HuH-7.5 (cell line): ENCODE measurements at places on chromosomes 11 and 22.
A peak's percentile ranks its signal among the peaks of the same experiment; 100 is the strongest.

GRCh38 chr11:56950510-56950909 lies 38.2 kb upstream of the OR5AK2 start:
- no peak for DNase-seq

- no peak for DNase-seq
Measured at GRCh38 chr11:21861314-21861713, 331.6 kb upstream of the ANO5 start.

GRCh38 chr11:86442827-86443226 lies 68.1 kb downstream of the CCDC81 start:
- no peak for DNase-seq

DNA sequence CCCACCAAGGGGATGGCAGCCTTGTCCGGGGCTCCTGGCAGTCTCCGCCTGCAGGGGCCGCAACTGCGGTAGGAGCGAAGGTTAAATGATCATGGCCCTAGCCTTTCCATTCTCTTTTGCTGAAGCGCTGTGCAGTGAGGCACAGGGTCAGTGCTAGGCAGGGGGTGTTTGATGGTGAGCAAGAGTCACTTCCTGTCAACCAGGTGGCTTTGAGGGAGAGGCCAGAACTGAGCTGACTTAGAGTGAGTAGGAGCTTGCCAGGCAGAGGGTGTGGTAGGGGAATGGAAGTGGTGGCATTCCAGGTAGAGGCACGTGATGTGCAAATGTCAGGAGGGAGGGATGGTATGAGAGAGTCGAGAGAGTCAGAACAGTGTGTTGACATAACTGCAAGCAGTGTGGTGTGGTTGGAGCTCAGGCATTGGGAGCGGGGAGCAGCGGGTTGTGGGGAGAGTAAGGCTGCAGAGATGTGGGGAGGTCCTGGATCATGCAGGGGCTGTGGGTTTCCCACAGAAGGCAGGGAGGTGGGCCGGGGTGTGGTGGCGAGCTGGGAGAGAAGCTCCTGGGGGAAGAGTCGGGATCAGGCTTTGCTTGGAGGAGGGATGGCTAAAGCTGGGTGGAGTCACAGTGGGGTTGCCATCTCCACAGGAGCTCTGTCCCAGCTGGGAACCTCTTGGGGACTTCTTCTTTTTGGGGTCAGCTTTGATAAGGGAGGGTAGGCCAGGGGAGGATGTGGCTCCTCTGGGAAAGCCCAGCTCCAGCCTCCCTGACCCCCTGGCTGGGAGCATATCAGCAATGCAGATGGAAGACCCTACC lies 33.3 kb downstream of the AMPD3 start:
- DNase-seq, result no peak

GRCh38 chr11:78261828-78262227 lies 73.1 kb downstream of the USP35 start:
- no peak for DNase-seq

DNA sequence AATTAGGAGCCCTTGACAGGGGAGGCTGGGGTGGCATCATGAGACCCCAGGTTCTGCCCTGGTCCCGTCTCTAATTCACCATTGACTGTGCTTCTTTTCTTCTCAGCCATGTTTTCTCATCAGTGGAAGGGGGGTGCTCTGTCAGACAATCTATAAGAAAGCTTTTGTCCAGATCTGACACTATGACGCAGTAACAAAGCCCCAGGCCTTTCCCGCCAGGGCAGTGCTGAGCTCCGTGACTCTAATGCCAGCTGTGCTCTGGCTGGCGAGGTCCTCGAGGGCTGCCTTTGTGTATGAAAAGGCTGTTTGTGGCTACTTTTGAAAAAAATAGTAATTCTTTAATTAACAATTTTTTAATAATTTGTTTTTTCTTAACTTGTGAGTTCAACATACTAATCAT lies 3.2 kb downstream of the CD6 start:
- DNase-seq, result no peak

DNA sequence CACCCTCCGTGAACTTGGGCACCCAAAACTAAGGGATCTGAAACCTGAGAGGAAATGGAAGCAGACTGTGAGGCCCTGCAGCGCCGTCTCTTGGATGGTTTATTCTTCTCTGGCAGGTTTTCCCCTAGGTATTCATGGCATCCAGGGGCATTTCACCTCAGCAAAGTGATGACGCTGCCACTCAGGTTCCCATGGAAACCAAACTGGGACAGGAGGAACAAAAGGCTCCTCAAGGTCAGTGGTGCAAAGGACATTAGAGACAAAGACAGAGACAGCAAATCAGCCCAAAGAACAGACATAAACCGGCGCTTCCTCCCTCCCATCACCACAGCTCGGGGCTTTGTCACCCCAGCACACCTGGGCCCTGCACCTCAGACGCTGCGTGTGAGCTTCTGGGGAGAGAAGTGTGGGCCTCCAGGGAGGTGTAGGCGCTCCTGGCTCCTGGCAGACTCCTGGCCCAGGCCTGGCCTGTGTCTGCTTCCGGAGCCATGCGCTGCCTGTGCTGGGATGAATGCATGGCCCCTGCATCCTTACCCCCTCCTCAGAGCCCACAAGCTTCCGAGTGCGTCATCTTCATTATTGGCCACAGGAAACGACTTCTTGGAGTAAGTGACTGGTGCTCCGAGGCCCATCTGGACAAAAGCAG lies 5.9 kb downstream of the TP53AIP1 start:
- DNase-seq, result no peak

- no peak for DNase-seq
Measured at GRCh38 chr11:105466582-105467228, 143.2 kb upstream of the GRIA4 start.

DNA sequence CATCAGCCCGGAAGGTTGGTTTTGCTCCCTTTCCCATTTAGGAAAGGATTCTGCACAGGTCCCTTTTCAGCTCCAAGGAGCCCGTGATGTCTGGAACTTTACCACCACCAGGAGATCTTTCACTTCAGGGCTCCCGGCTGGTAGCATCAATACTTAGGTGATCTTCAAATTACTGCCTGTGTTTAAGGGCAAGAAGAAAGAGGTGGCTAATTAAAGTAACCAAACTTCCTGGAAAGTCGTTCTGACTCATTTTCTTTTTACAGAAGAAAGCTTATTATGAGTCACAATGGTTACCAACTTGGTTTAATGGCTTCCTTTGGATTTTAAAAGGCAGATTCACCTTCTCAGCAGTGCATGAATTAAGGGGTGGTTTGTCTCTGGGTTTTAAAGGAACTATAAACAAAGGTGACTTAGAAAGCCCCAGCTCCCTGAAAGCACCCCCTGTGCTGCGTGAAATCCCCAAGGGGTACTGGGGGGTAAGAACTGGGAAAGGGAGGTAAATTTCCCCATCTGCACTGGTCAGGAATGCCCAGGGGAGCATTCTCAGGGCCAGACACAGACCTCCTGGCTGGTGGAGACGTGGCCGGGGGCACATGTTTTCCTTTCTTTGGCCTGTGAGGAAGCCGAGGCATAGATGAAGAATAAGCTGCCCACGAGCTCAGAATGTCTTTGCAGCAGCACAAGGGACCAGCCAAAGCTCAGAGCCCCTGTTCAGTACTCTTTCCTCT lies 8.8 kb downstream of the POU2F3 start:
- no peak for DNase-seq

DNA sequence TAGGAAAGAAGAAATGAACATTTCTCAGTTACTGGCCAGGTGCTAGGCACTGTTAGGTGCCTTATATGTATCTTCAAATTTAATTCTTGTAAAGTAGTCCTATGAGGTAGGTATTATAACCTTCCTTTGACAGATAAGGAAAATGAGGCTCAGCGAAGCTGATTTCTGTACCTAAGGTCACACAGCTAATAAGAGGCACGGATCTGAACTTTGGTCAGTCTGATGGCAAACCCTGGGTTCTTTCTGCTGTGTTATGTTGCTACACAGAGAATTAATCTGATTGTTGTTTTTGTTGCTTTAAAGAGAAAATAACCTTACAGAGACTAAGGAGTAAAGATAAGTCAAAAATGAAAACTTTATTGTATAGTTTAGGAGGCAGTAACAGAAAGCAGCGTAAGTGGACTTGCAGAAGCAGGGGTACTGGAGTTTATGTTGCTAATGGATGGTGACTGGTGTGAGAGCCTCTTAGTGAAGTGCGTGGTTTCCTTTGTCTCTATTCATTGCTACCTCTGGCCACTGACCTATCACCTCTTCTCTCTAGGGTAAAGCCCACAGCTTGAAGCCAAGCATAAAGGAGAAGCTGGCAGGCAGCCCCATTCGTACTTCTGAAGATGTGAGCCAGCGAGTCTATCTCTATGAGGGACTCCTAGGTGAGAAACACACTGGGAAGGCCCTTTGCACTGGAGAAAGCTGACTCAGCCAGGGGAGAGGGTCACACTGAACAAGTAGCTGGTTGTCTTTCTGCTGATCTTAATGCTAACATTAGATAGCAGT lies 38.3 kb downstream of the MADD start:
- DNase-seq, result no peak

DNA sequence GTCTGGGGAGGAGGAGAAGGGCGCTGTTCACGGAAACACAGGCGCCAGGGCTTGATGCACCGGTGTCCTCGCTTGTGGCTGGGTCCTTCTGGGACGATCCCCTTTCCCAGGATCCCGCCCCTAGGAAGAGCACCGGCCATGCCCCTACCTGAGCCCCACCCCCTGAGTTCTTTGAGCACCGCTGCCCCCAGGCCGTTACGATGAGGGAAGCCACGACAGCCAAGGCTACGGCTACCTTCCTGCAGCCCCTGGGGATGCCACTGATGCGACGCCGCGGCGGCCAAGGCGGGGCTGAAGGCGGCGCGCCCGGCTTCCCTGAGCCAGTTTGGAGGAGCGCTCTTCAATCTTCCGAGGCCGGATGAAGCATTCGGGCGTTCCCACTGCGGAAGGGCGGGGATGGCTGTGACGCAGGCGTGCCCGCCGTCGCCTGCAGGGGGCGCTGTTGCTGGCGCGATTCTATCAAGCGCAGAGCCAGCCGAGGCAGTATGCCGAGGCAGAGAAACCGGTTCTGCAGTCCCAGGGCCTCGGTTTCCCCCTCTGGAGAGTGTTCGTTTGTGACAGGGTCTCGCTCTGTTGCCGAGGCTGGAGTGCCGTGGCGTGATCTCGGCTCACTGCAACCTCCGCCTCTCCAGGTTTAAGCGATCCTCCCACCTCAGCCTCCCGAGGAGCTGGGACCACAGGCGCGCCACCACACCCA lies 9.7 kb upstream of the NEFH start:
- DNase-seq, result peak; percentile 96

DNA sequence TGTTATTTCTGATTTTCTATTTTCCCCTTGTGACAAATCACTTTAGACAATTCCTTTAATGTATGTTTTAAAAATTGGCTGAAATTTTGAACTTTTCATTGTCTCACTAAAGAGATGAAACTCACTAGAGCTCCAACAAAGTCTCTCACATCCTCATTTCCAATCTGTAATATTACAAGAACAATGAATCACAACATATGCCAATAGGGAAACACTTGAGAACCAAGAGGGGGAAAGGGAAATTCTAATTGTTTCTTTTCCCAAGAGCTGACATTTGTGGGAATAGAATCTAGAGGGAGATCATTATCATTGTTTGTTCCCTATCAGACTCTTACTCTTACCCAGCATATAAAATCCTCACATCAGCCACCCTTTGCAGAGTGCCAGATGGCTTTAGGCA lies 28.2 kb downstream of the OR10D3 start:
- DNase-seq, result no peak

- DNase-seq, result peak; percentile 97
Measured at GRCh38 chr11:67006029-67006884, 16.7 kb upstream of the SYT12 start.

DNA sequence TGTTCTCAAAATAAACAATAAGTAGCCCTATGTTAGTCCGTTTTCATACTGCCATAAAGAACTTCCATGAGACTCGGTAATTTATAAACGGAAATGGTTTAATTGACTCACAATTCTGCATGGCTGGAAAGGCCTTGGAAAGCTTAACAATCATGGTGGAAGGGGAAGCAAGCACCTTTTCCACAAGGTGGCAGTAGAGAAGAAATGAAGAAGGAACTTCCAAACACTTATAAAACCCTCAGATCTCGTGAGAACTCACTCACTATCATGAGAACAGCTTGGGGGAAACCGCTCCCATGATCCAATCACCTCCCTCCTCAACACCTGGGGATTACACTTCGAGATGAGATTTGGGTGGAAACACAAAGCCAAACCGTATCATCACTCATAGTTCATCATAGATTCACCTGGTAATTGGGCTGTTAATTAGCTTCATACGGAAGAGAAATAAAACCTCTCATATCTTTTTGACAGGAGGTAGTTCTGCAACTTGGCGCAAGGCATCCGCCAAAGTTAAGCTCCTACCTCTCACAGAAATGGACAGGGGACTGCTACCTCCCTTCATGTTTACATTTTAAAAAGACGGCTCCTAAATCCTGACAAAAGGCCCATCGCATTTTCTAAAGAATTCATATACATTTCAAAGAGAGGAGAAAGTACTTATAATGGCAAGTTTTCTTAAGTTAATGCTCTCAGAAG lies 49.0 kb downstream of the MUC15 start:
- no peak for DNase-seq

GRCh38 chr22:50269970-50270665 lies at the start of gene MAPK11:
Gene MAPK11, minus strand, starts transcription at chr22:50270380. Its CDS starts 88 bp downstream, at chr22:50270292.
- DNase-seq, result no peak

DNA sequence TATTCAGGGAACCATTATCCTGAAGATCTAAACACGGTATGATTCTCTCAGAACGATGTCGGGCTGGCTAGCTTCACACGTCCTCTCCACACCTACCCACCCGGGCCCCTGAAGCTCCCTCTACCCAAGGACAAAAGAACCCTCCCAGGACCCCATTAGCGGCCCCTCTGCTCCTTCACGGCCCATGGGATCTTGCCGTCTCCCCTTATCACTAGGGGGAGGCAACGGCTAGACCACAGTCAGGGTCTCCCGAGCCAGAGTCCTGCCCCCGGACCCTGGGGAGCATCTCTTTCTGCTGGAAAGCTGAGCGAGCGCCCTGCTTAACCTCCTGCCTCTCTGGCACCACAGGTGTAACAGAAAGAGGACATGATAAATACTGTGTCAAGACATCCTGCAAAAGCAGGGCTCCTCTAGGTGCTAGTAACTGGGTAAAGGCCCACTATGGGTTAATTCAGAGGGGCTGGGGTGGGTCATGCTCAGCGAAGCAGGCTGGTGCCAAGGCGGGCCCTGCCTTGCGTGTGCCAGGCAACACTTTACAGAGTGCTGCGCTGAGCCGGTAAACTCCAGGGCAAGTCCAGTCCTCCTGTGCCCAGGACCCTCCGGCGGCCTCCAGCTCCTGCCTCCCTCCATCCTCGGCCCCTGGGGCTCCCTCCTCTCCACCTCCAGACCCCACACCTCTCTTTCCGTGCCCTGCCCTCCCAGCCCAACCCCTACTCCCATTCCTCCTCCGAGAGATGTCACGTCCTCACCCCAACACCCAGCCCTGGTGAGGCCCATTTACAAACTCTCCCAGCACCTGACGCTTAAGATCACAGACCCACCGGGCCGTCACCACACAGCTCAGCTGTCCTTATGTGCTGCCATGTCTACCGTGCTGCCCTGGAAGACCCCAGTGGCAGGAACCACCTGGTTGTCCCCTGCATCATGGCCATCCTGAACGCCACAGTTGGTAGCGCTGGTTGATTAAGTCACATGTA lies 3.0 kb downstream of the TOLLIP start:
- DNase-seq, result no peak
